Stromal cell of bone marrow (primary cell): ENCODE measurements at places on chromosomes 11 and 22.

DNA sequence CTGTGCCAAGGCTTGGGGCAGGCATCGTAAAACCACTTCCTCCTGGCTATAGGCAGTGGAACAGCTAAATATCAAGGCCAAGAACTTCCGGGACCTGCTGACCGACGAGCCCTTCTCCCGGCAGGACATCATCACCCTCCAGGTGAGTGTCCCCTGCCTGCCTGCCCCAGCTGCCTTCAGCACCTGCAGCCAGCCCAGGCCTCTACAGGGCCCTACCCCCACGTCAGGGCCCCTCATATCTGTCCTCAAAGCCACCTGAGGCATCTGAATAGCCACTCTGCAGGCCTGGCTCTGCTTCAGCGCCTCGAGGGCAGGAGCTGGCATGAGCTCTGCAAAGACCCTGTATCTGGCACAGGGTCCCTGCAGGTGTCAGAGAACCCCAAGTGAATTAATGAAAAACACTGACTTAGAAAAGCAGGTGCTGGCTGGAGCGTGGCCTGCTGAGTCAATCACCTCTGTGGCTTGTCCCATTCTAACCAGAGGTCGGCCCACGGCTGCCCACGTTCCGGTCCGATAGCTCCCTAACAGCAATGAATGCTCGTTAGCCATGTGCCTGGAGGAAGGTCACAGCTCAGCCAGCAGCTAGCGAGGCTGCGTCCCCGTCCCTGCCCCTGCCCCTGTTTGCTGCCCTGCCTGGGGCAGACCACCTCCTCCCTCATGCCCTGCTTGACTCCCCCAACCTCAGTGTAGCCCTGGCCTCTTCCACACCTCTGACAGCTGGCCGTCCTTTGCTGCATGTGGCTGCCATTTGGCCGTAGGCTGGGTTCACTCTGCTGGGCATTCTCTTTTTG, 16.8 kb downstream of the PPIL2 start:
- DNase-seq, result no peak

- no peak for DNase-seq
These were observed 117.5 kb downstream of the SNX19 start for GRCh38 chr11:130798801-130799200.

DNA sequence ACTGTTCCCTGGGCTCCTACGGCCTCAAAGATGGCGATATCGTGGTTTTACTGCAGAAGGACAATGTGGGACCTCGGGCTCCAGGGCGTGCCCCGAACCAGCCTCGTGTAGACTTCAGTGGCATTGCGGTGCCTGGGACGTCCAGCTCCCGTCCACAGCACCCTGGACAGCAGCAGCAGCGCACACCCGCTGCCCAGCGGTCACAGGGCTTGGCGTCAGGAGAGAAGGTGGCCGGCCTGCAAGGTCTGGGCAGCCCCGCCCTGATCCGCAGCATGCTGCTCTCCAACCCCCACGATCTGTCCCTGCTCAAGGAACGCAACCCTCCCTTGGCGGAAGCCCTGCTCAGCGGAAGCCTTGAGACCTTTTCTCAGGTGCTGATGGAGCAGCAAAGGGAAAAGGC, 555 bp downstream of the DDI1 start:
- no peak for DNase-seq

GRCh38 chr11:118276422-118276821, 12.3 kb upstream of the MPZL2 start:
- DNase-seq, result no peak

DNA sequence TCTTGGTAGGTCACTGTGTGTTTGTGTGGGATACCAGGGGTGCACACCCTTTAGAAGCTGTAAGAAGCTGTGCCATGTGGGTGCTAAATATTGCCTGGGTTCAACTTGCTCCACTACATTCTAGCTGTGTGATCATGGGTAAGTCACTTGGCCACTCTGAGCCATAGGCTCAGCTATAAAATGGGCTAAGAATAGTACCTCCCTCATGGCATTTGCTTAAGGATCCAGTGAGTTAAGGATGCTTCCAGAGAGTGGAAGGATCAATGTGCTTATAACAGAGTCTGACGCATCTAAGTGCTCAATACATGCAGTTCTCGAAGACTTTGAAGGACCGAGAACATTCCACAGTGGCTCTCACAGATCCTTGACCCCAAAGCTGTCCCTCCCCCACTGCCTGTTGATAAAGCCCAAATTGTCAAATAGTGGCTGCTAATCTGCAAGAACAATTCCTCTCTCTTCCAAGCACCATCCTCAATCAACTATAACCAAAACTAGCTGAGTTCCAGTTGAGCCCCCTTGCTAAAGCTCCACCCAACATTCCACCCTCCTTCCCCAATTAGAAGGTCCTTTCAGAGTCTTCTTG, 13.2 kb upstream of the TMPRSS6 start:
- DNase-seq, result no peak

DNA sequence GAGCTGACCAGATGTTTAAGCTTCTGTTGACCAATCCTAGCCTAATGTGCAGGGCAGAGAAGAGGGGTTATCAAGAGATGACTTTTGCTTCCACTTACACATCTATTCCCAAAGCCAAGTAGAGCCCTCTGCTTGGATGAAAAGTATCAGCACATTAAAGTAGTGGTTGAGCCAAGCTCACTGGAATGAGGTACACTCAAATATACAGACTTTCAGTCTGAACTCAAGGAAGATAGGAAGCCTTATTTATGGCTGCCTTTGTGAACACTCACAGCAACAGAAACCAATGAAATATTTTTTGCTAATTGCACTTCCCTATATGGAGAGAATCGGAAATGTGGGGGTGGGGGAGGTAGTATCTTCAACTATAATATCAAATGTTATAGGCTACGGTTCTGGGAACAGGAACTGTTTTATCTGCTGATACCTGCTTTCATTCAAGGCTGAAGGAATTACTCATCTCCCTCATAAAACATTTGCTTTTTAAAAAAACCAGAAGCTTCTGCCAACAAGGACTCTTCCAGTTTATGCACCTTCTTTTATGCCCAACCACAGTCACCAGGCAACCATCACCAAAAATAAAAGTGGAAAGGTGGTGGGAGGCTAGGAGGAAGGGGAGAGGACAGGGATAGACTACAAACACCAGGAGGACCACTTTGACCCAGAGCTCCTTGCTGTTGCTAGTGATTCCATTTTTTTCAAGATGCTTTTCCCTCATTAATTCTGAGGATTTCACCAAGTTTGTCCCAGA, 91.2 kb downstream of the CLPB start:
- DNase-seq, result no peak

- DNase-seq, result no peak
These were observed 34.1 kb downstream of the NAALAD2 start for GRCh38 chr11:90168571-90168970.

DNA sequence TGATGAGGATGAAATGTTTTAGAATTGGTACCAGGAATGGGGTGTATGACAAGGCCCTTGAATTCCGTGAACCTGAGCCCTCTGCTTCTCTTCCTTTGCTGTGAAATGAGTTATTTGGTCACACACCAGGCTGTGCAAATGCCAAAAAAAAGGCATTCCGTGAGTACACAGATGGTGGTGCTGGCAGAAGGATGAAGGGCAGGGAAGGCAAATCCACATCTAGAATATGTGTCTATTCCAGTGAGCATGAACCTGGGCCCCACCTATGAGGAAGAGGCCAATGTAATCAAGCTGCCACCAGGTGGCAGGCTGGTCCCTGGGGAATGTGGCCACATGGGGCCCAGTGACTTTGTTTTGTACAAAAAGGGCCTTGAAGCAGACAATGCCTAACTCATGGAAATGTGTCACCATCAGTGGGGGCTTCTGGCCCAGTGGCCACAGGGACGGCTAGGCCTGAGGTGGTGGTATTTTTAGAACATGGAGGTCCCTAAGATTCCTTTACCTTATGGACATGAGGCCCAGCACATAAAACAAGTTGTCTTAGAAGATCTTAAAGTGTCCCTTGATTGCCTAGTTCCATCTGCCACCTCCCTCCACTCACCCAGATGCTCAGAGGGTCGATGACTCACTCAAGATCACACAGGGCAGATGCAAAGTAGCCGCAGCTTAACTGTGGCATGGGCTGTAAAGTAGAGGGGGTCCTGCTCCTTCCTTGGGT, 3.9 kb upstream of the RNF215 start:
- no peak for DNase-seq

GRCh38 chr11:117842131-117842941, 17.8 kb upstream of the FXYD2 start:
- DNase-seq, result no peak
